ENCODE measurements at places on chromosomes 1 and 21.
A peak's percentile ranks its signal among the peaks of the same experiment; 100 is the strongest.

DNA sequence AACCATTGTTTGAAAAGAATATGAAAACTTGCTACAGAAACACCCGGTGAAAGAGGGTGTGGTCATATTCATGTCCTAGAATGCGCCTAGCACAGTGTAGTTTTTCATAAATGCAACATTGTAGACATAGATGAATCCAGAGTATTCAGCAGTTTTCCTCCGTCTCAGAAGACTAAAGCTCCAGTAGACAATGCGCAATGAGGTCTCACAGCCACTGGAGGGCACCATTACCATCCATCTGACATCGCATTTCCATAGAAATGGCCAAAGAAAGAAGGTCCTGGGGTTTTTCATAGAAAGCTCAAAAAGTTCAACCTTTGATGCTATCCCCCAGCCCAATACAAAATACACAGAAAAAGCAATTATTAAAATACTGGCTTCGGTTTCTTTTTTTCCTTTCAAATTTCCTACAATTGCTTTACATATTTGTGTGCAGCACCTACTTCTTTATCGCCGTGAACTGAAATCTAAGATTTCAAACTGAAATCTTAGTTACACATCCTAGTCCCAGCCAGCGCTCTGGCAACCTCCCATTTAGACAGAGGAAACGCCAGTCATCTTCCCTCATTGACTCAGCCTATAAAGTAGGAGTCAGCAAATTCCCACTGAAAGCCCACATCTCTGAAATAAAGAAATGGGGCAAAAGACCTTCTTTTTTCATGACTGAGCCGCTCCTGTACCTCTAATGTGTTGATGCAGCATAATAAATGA is 3.9 kb upstream of the CD58 start:
- peak; percentile 40 for DNase-seq

DNA sequence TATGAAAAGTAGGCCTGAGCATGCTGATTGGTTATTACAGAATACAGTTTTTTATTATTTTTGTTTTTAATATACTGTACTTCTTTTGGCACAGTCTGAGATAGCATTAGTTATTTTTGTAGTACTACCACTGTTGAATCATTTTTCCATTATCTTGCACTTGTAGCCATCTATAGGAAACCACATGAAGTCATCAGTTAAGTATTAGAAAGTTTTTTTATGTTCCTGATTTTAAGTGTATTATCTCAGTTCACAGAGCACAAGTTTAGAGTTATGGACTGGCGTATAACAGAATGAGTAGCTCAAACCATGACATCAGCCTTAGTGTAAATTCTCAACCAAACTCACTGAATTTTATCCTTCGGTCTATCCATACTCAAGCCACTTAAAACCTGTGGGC is 22.8 kb downstream of the DHX9 start:
- DNase-seq: no peak

DNA sequence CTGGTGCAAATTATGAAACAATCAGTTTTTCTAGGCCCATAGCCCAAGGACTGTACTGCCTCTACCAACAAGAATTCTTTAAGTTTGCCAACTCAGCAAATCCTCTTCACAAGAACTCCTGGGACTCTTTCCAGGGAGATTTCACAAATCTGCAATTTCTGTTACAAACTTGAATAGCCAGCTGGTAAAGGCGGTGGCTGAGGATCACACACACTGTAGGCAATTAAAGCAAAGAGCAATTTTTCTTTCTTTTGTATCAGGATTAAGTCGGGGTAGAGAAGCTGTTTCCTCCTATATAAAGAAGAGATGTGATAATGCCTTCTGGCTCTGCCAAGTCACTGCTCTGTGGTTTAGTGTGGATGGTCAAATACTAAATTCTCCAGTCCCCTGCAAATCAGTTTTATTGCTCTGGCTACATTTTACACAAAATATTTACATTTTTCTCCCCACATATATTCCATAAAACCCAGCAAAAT is 1.7 kb downstream of the ALDH9A1 start:
- no peak for DNase-seq

GRCh38 chr1:33319186-33319948 is 1.5 kb downstream of the A3GALT2 start:
- no peak for DNase-seq

GRCh38 chr1:162878000-162878596 is 17.1 kb upstream of the CCDC190 start:
- DNase-seq: peak; percentile 72

Measured in NCI-H774 (cell line).